ENCODE measurements at places on chromosomes 13 and 19. TPM values are rescaled to one million over a fixed set of nuclear protein-coding genes. Genes with fewer than 3 reads are reported as not detected.

The NUCB1 gene
- 141 TPM for polyA plus RNA-seq

The MBD3L2 gene
- polyA plus RNA-seq, result not detected

- no peak for DNase-seq
These were observed 32.3 kb downstream of the ATP7B start for GRCh38 chr13:51978796-51979556.

The GPC5 gene
- polyA plus RNA-seq, result 0.18 TPM

- DNase-seq, result no peak
These were observed 616.4 kb downstream of the EFNB2 start for GRCh38 chr13:105918842-105919741.

DNA sequence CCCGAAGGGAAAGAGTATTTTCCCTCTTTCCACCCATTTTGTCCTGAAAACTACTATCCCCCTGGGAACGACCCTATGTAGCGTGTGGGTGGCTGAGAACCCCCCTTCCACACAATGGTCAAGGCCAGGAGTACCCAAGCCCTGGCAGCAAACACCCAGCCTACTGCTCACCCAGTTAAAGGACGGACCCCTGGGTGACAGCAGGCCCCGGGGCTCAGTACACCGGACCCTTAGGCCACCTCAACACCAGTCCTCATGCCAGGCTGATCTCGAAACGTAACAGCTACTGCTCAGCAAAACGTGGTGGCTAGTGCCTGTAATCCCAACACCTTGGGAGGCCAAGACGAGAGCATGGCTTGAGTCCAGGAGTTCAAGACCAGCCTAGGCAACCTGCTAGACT, 1.4 kb downstream of the ANKRD27 start:
- DNase-seq, result no peak

The CEACAM16 gene
- not detected for polyA plus RNA-seq

The PTPRH gene
- polyA plus RNA-seq, result 0.45 TPM

- DNase-seq, result no peak
These were observed 74.9 kb downstream of the SOX1 start for GRCh38 chr13:112141643-112142400.

DNA sequence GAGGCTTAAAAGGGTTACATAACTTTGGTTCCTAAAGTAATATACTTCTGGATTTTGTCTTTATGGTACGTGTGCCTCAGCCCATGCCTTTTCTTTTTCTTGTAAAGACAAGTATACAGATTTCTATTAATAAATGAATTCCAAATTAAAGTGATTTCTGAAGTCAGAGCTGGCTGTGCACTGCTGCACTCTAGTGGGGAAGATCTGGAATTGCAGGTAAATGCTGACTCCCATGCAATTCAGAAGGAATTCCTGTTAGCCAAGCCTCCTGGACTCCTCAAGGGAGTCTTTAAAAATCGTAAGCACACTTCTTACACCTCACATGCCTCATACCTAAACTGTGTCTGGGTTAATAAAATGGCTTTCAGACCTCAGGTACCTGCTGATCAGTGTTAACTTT, 118.4 kb upstream of the SLC7A1 start:
- no peak for DNase-seq

The ELAVL1 gene
- 25.3 TPM for polyA plus RNA-seq

- DNase-seq, result peak; percentile 69
These were observed 1.7 kb upstream of the DBP start for GRCh38 chr19:48638831-48639381.

DNA sequence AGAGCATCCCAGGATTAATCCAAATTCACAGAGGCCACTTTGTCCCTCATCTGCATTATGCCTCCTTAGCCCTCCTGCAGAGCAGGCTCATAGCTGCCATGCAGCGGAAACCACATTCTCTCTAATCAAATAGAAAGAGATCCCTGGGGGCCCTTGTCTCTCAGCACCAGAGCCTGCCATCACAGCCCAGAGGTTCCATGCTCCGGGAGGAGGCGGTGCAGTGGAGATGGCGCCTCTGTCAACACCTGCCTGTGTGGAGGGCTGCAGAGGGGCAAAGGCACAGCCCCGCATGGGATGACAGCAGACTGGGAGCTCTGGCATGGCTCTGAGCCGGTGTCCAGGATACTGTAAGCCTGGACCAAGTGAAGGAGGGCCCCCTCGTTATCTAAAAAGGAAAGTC, 111.3 kb downstream of the SLC7A1 start:
- DNase-seq, result no peak
